H1 (cell line): ENCODE measurements at places on chromosomes 1 and 21.

GRCh38 chr1:232704694-232705680, 75.1 kb upstream of the SIPA1L2 start:
- H3K27me3 ChIP-seq = no peaks in the 10 kb centered on the region
- no peaks in the 10 kb centered on the region for H3K36me3 ChIP-seq
- DNase-seq = no peak
- H3K4me3 ChIP-seq = no peak overlapping the region

GRCh38 chr1:157574836-157575235, 22.5 kb upstream of the FCRL5 start:
- H3K27me3 ChIP-seq = no peaks in the 10 kb centered on the region
- DNase-seq = no peak
- no peaks in the 10 kb centered on the region for H3K36me3 ChIP-seq

DNA sequence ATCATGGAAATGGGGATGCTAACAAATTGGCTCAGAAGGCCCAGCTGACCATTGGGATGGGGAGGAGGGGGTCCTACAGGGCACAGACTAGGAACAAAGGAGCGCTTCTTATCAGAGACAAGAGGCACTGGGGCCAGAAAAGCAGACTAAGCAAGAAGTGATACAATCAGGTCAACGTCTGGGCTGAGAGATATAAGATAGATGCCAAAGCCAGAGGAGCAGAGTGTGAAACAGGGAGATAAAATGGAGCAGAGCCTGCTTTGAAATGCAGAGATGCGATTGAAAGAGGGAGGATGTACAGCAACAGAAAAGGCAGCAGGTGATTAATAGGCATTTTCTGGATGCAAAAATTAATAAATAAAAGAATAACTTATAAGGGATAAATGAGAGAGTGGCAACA, 127.5 kb upstream of the SAMSN1 start:
- H3K4me1 ChIP-seq = no peaks in the 10 kb centered on the region
- no peak overlapping the region for H3K4me3 ChIP-seq
- DNase-seq = no peak
- H3K27me3 ChIP-seq = no peaks in the 10 kb centered on the region
- H3K36me3 ChIP-seq = no peaks in the 10 kb centered on the region
- no peak overlapping the region for H3K27ac ChIP-seq

- H3K27ac ChIP-seq = no peak overlapping the region
- peaks cover 12% of the 10 kb centered on the region; the same call in 1 of the 2 replicates for H3K36me3 ChIP-seq
- H3K27me3 ChIP-seq = no peaks in the 10 kb centered on the region
- DNase-seq = no peak
Measured at GRCh38 chr21:42836767-42837301, 42.5 kb downstream of the WDR4 start.

- H3K27me3 ChIP-seq = no peaks in the 10 kb centered on the region
- no peak overlapping the region for H3K4me3 ChIP-seq
- DNase-seq = no peak
- no peak overlapping the region for H3K27ac ChIP-seq
- H3K4me1 ChIP-seq = no peaks in the 10 kb centered on the region
Measured at GRCh38 chr1:51445351-51446090, 73.5 kb downstream of the EPS15 start.

DNA sequence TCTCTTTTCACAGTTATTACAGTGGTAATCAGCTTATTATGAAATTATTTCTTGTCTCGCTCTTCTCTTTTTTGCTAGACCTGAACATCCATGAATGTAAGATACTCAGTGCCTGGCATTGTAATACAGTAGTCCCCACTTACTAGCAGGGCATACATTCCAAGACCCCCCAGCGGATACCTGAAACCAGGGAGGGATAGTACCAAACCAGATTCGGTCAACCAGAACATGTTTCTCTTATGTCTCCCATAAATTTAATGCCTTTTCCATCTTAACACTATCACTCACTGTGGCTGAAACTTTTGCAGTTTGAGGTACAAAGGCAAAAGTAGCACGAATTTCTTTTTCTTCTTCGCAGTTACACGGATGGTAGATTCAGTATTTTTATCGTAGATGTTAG, 24.6 kb upstream of the B3GALT2 start:
- no peaks in the 10 kb centered on the region; the same call in 1 of the 2 replicates for H3K36me3 ChIP-seq
- no peak overlapping the region for H3K4me3 ChIP-seq
- no peaks in the 10 kb centered on the region for H3K4me1 ChIP-seq
- H3K27me3 ChIP-seq = no peaks in the 10 kb centered on the region

- no peaks in the 10 kb centered on the region for H3K36me3 ChIP-seq
- H3K4me1 ChIP-seq = no peaks in the 10 kb centered on the region
- no peak overlapping the region for H3K4me3 ChIP-seq
- no peak overlapping the region for H3K27ac ChIP-seq
- DNase-seq = peak; percentile 89
- no peaks in the 10 kb centered on the region for H3K27me3 ChIP-seq
Measured at GRCh38 chr1:84724128-84724860, 34.0 kb upstream of the SSX2IP start.

GRCh38 chr1:42962641-42963377, 4.1 kb upstream of the SLC2A1 start:
- DNase-seq = peak; percentile 70
- peak overlapping the region; percentile 80 for H3K27ac ChIP-seq
- H3K27me3 ChIP-seq = no peaks in the 10 kb centered on the region
- H3K4me1 ChIP-seq = peaks cover 40% of the 10 kb centered on the region

DNA sequence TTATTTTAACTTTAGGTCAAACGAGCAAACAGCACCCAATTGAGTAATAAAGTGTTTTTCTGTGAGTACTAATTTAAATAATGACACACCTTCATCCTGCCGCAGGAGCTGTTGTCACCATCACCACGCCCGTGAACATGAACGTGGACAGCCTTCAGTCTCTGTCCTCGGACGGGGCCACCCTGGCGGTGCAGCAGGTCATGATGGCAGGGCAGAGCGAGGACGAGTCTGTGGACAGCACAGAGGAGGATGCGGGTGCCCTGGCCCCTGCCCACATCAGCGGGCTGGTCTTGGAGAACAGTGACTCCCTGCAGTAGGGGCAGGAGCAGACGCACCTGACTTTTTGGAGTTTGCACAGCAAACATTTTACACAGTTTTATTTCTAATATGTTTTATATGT, 45.9 kb downstream of the CBS start:
- no peaks in the 10 kb centered on the region for H3K4me1 ChIP-seq
- peaks cover 2% of the 10 kb centered on the region; the same call in 1 of the 2 replicates for H3K36me3 ChIP-seq
- no peaks in the 10 kb centered on the region for H3K27me3 ChIP-seq
- H3K27ac ChIP-seq = no peak overlapping the region

DNA sequence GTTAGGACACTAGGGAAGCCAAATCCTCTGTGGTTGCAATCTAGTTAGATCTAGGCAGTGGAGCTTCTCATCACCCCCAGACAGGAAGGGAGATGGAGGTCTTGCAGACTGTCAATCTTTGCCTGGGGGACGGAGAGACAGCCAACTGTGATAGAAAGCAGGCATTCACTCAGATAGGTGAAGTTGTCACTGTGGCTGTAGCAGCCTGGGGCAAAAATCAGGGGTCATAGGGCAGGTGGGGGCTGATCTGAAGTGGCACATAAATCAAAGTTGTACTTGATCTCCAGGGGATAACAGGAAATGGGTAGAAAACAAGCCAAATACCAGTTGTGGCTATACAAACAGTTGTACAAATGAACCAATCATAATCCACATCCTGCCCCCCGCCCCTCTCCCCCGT, 620.9 kb upstream of the USP24 start:
- no peak overlapping the region for H3K4me3 ChIP-seq
- DNase-seq = no peak
- H3K36me3 ChIP-seq = no peaks in the 10 kb centered on the region

GRCh38 chr1:36236302-36236701, 12.1 kb downstream of the THRAP3 start:
- DNase-seq = no peak
- H3K4me3 ChIP-seq = no peak overlapping the region
- no peaks in the 10 kb centered on the region; the same call in 1 of the 2 replicates for H3K36me3 ChIP-seq
- no peak overlapping the region for H3K27ac ChIP-seq
- H3K4me1 ChIP-seq = no peaks in the 10 kb centered on the region

GRCh38 chr1:172180501-172181285, 239.8 kb upstream of the C1orf105 start:
- no peaks in the 10 kb centered on the region for H3K27me3 ChIP-seq
- H3K36me3 ChIP-seq = no peaks in the 10 kb centered on the region
- H3K4me1 ChIP-seq = no peaks in the 10 kb centered on the region
- no peak overlapping the region for H3K27ac ChIP-seq
- H3K4me3 ChIP-seq = no peak overlapping the region

DNA sequence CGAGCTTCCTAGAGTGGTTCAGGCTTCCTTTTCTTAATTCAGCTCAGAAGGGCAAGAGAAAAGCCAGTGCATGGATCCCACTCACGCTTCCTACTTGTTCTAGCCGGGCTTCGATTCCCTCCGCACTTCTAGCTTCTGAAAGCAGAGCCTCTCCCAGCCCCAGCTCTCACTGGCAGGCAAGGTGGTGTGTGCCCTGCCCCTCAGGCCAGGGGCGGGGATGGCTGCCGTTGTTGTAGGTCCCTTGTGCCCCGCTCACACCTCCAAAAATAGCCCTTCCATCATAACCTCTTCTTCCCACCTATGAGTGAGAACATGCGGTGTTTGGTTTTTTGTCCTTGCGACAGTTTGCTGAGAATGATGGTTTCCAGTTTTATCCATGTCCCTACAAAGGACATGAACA, 31.6 kb downstream of the BACE2 start:
- H3K27me3 ChIP-seq = no peaks in the 10 kb centered on the region
- H3K4me1 ChIP-seq = no peaks in the 10 kb centered on the region
- DNase-seq = no peak
- no peak overlapping the region for H3K27ac ChIP-seq

DNA sequence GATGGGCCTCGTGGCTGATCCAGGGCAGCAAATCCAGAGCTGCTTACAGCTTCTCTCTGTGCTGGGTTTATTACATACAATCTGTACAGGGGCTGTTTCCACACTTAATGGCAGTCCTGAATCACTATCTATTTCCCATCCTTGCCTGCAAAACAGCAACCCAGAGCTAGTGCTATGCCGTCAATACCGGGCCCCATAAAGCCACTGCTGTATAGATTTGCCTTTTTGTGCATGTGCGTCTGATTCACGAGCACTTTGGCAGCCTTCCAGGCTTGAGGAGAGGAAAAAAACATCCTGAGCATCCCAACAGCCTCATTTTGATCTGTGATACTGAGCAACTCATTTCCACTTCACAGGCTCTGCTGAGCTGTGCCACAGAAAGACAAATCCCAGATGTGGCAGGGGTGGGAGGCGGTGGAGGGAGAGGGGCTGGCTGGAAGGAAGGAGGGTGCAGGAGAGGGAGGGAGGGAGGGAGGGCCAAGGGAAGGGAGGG, 65.2 kb upstream of the TARBP1 start:
- peaks cover 2% of the 10 kb centered on the region; the same call in 1 of the 2 replicates for H3K36me3 ChIP-seq
- H3K27ac ChIP-seq = no peak overlapping the region
- no peaks in the 10 kb centered on the region for H3K27me3 ChIP-seq
- DNase-seq = no peak
- H3K4me1 ChIP-seq = no peaks in the 10 kb centered on the region

- H3K36me3 ChIP-seq = no peaks in the 10 kb centered on the region
- peaks cover 89% of the 10 kb centered on the region for H3K27me3 ChIP-seq
- H3K4me1 ChIP-seq = peaks cover 15% of the 10 kb centered on the region
- no peak within 1 kb of the TSS for H3K27ac ChIP-seq
- no peak for DNase-seq
Measured at GRCh38 chr1:37634244-37634991, at the start of gene RSPO1. Gene RSPO1 (minus strand): TSS chr1:37634892. CDS start chr1:37629661, 5,231 bp downstream.

GRCh38 chr1:207848234-207848633, 62.7 kb downstream of the CD34 start:
- H3K4me3 ChIP-seq = no peak overlapping the region
- H3K36me3 ChIP-seq = no peaks in the 10 kb centered on the region
- no peaks in the 10 kb centered on the region for H3K4me1 ChIP-seq
- no peak overlapping the region for H3K27ac ChIP-seq
- DNase-seq = no peak

GRCh38 chr1:9869831-9870251, 40.2 kb downstream of the CTNNBIP1 start:
- no peak for DNase-seq
- no peaks in the 10 kb centered on the region for H3K4me1 ChIP-seq

DNA sequence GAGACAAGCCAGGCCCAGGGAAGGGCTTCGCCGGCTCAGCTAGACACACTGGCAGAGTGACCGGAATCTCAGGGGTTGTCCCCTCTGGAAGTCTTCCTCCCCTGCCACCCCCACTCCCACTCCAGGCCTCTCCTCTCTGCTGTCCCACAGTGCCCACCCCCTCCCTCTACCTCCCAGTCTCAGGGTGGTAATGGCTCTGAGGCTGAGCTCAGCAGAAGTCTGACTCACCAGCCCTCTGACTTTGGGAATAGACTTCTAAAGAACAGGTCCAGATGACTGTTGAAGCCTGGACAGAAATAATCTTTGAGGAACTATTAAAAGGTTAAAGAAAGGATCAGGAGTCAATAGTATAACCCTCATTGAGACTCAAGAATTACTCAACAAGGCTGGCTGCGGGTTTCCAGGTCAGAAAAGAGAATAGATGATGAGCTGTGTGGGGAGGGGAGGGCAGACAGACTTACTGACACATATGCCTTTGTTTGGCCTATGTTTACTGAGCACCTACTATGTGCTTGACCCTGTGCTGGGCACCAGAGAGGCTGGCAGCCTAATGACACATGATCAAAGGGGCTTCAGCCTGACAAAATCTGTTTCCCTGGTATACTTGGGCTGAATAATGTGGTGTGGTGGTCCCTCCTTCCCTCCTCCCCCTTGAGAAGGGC, 8.2 kb downstream of the HCRTR1 start:
- H3K4me3 ChIP-seq = no peak overlapping the region
- H3K27me3 ChIP-seq = no peaks in the 10 kb centered on the region
- no peak overlapping the region for H3K27ac ChIP-seq
- peaks cover 3% of the 10 kb centered on the region; the same call in 1 of the 2 replicates for H3K36me3 ChIP-seq
- no peak for DNase-seq

DNA sequence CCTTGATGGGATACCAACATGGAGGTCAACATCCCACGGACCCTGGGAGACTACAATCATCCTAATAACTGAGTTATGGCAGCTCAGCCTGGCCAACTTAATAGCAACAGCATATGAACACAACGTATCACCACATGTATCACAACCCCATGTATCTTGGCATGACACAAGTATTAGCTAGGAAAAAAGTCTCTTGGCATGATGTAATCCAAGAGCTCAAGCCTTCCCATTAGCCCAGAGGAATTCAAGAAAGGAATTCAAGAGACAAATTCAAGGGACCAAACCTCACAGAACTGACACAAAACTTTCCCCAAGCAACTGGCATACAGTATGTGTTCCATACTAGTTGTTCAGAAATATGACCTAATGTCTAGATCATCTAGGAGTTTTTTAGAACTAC, 100.9 kb upstream of the HMGB4 start:
- H3K27me3 ChIP-seq = no peaks in the 10 kb centered on the region
- no peak overlapping the region for H3K27ac ChIP-seq
- H3K4me3 ChIP-seq = no peak overlapping the region
- DNase-seq = no peak
